ENCODE measurements at places on chromosomes 6 and 20. TPM values are rescaled to one million over a fixed set of nuclear protein-coding genes. Genes with fewer than 3 reads are reported as not detected.
A peak's percentile ranks its signal among the peaks of the same experiment; 100 is the strongest.

- DNase-seq, result no peak
Observed at GRCh38 chr6:19492636-19493405, 344.3 kb upstream of the ID4 start.

TMEM14B gene
- total RNA-seq, result 52.9 TPM

EBF4 gene
- 0.31 TPM for total RNA-seq

GRCh38 chr6:161200610-161201370, 73.1 kb downstream of the AGPAT4 start:
- DNase-seq, result no peak

DNA sequence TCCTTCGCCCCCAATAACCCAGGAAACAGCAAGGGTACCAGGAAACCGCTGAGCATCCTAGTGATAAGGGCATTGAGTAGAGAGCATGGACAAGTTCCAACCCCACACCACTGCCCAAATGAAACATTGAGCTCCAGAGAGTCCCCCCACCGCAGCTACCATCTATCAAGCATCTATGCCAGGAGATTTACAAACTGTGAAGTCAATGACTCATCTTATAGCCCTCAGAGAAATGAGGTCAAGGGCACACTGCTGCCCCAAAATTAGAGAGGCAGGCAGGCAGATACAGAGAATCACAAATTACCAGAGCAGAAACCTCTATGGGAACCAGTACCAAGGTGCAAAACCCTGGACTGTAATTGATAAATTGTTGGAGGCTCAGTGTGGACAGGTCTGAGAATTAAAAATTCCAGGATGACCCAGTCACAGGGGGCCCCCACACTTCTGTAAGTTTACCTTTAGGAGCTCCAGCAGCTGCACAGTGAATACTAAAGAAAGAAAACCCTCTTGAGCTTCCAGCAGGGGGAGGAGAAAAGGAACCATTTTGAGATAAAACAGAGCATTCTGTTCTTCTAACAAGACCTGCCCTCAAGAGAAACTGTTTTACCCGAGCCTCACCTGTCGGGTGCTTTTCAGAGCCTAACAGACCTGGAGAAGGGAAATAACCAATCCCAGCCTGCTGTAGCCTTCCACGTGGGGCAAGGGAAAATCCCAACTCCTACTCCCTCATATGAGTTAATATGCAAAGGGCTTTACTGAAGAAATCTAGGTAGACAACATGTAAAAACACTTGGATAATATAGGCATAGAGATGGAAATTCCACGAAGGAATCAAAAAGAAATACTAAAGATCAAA, 118.0 kb upstream of the ARID1B start:
- DNase-seq, result peak; percentile 8

DNA sequence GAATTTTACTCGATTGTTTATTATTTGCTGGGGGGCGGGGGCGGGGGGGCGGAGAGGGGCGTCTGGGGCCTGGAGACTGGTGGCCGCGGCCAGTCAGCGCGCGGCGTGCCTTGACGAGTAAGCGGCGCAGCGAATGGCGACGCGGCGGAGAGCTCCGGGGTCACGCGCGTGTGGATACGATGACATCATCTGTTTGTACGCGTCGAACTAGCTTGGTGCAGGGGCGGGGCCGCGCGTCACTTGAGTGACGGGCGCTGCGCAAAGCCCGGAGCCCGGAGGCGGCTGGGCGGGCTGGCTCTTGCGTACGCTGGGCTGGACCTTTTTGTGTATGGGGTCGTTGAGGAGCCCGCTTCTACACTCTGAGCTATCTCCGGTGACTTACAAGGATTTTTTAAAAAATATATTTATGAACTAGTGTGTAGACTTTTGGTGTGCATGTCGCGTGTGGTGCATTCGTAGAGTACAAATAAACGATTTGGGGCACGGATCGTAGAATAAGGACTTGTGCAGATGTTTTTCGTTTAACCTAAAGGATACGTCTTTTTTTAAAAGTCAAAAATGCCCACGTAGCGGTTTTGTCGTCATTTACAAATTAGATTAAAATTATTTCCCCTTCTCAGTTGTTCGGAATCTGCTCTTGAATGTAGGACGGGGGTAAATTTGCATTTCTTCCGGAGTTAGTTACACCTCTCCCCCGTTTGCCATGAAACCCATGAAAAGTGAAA, 2.2 kb upstream of the FOXO3 start:
- peak; percentile 100 for DNase-seq

DNA sequence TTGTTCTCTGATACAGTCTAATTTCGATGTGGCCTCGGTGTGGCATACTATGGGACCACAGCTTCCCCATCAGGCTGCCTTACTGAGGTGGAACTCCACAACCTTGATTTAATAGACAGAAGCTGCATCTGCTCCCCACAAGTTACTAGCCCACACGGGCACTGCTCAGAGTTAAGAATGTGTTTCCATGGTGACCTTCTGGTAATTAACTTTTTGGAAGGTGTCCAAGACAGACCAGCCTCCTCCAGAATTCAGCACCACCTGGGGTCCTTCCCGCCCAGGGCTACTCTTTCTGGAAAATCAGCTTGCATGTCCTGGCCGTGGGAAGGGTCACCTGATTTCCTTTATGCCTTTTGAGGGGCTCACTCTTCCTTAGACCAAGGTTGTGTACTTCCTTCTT, 48.7 kb upstream of the CDH4 start:
- no peak for DNase-seq

STK35 gene
- 10.8 TPM for total RNA-seq

DNA sequence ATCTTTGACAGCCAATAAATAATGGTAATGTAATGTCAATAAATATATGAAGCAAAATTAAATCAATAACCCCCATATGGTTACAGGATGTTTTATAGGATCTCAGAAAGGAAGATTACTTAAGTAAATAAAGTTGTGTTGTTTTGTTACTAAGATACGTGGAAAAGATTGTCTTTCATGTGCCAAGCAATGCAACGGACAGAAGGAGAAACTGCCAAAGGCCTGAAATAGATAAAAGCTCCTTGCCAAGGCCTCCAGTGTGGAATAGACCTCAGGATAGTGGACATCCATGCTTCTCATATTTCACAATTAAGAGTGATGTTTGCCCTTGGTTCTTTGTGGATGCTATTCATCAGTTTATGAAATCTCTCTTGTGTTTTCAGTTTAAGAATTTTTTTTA, 16.4 kb upstream of the FNDC1 start:
- DNase-seq, result no peak

LZTS3 gene
- total RNA-seq, result 5.8 TPM

GRCh38 chr6:56104591-56104990, 142.8 kb downstream of the COL21A1 start:
- DNase-seq, result no peak

- DNase-seq, result no peak
Observed at GRCh38 chr20:43320536-43320935, 130.8 kb upstream of the PTPRT start.

ZBTB12 gene
- total RNA-seq, result 2.7 TPM

GRCh38 chr20:37414224-37415035, 68.5 kb downstream of the SRC start:
- DNase-seq, result no peak

DDO gene
- 7.3 TPM for total RNA-seq

- peak; percentile 40 for DNase-seq
Observed at GRCh38 chr20:5642155-5642981, 107.8 kb upstream of the SHLD1 start.

EEF1A2 gene
- 456 TPM for total RNA-seq

DNA sequence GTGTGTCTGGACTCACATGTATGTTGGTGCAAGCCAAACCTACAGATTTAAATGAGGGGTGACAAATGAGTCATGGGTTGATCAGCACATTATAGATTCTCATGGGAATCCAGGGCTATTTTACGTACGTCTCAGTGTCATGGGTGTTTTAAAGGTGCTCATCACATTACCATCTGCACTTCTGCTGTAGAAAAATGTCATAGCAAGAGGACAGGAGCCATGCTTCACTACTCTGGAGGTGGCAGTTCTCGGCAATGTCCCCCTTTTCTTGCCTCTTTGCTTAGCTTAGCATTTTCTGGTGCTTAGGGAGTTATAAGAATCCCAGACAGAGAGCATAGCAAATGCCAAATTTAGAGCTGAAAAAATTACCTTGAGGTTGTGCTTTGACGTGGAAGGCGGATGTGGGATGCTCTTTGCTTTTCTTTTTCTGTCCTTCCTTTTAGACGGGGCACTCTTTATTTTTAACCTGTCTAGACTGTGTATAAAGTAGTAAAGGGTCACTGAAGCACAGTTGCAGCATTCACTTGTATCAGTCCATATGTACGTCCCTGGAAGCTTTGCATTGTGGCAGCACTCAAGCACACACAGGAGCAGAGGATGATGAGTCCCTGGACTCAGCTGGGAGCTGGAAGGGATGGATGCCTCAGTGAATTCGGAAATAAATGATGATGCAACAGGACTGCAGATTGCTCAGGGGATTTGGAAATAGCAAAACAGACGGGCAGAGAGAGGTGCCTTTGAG, 139.7 kb downstream of the SYNDIG1 start:
- no peak for DNase-seq

Data from myocyte (in vitro differentiated cells).